Thoracic aorta (tissue), 2 donors: ENCODE measurements at places on chromosomes 7 and 10. TPM values are rescaled to one million over a fixed set of nuclear protein-coding genes. Genes with fewer than 3 reads are reported as not detected.

The STAG3 gene
- 0.56 TPM for total RNA-seq

The ATP5F1C gene
- 168 TPM for total RNA-seq

GRCh38 chr7:44969701-44970522, 8.9 kb downstream of the MYO1G start:
- no peak for DNase-seq

GRCh38 chr7:96952974-96953391, 52.4 kb upstream of the DLX6 start:
- DNase-seq = no peak

DNA sequence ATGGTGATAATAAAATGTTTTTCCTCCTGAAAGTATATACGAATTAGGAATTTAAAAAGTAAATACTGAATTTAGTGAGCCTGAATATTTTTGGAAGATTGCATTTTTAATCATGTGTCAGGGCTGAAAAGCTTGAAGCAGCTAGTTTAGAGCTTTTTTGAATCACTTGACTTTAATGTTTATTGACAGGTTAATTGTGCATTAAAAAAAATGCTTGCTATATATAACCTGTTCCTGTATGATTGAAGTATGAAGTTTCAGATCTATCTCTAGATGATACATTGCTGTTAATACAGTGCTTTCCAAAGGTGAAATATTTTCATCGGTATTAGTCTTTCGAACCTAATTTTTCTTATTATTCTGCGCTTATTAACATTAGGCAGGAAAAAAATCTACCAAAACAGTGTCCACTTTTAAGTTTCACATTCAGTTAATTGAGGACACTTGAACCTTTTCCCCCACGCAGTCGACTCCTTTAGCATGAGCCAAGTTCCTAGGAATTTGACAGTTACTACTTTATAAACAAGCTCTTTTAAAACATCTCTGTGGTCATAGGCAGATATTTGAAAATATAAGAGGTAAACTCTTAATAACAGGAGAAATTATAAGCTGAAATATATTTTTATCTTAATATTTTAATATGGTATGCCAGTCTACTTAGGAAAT, 187.1 kb downstream of the MLLT10 start:
- DNase-seq = no peak

GRCh38 chr10:131770946-131771633, 129.7 kb upstream of the PPP2R2D start:
- DNase-seq = no peak

DNA sequence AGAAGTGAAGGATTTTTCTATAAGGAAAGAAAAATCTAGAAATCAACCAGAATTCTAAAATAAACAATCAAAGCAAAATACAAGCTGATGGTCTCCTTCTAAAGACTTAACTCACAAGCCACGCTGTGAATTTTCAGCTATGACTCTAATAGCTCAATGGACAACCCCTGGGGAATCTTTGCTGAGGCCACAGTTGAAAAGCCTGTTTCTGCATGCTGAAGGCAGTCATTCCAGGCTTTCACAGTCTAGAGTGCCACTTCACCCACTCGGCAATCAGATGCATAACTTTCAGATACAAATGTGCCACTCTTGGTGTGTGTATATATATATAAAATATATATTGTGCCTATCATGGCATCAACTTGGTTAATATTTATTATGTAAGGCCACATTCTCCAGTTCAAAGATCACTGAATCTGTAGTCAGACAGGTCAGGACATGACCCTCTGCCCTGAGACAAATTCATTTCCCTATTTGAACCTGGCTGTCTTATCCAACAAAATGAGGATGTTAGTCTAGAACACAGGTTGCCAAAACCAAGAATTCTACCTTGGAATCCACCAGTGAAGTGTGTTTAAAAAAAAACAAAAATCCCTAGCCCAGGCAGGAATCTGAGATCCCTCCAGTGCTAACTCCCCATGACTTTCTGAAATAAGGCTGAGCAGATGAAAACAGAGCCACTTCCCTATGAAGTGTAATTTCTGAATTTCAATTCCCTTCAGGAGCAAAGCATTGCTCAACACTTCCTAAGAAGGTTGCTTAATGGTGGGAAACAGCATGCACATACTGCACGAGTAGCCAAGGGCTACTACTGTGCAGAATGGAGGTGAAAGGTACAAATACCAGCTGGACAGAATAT, 9.9 kb downstream of the LIPA start:
- DNase-seq = no peak

- no peak for DNase-seq
Measured at GRCh38 chr7:128697302-128697905, 25.3 kb downstream of the GARIN1A start.
